ENCODE measurements at places on chromosomes 2 and 18.
A peak's percentile ranks its signal among the peaks of the same experiment; 100 is the strongest.

DNA sequence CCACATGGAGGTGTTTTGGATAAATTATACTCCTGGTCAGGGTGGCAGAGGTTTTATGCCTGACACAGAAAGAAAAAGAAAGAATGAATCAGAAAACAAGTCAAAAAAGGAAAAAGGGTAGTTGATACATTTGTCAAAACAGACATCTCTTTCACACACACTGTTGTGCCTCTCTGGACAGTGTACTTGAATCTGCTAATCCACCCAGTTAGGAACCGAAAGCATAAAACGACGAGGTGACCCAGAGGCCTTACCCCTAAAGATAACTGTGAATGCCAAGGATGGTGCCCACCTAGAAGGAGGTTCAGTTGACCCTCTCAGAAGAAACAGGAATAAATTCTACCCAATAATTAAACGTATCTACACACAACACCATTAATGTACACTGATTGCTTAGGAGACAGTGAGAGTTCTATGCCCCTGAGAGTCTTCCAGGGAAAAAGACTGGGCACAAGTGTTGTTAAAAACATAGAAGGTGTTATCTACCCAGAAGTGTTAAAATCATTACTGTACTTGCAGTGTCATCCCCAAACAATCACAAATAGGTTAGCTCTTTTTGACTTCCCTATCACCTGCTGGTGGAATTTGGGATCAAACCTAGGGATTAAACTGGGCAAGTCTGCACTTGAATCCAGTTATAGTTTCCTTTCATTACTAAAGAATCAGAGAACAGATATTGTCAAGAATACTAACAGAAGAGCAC lies 123.2 kb upstream of the DNAJC10 start:
- DNase-seq, result no peak

- peak; percentile 33 for DNase-seq
These were observed 52.2 kb upstream of the UGP2 start for GRCh38 chr2:63789338-63790020.

GRCh38 chr2:127545796-127546195 lies 10.3 kb downstream of the MYO7B start:
- no peak for DNase-seq

- no peak for DNase-seq
These were observed 132.0 kb upstream of the HDAC4 start for GRCh38 chr2:239532859-239533258.

- DNase-seq, result no peak
These were observed 40.3 kb upstream of the SCG2 start for GRCh38 chr2:223642506-223642905.

GRCh38 chr2:47388888-47389287 lies 14.1 kb upstream of the MSH2 start:
- no peak for DNase-seq

DNA sequence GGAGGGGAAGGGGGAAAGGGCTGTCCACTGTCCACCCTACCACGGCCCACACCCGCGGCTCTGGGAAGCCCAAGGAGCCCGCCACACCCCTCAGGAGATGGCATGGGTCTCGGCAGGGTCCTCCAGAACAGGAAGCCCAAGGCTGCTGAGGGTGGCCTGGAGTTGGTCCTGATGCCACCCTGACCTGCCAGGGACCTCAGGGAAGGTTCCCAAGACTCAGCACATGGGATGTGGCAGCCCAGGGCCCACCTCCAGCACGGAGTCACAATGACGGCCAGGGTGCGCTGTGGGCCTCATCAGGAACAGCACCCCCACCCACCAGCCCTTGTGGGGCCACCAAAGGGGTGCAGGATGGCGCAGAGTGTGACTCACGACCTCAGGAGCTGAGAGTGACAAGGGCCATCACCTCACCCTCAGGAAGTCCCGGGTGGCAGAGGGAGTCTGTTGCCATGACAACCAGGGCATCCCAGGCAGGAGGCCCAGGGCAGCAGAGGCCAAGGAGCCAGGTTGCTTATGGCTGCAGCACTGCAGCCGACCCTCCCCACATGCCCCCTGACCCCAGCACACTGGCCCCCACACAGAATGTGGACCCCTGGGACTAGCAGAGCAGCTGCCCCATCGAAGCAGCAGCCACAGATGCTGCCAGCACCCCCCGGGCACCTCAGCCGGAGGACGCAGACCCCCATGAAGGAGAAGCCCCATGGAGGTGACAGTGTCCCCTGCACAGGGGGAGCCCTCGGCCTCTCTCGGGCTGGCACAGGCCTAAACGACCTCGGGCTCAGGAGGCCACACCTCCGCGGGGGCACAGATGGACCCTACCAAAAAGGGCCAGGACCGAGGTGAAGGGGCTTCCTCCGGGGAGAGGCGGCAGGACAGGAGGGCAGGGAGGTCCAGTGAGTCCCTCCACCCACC lies 34.3 kb downstream of the KIF1A start:
- no peak for DNase-seq

Data from femur (tissue), 1 donor.